ENCODE measurements at places on chromosomes 7 and 10.

DNA sequence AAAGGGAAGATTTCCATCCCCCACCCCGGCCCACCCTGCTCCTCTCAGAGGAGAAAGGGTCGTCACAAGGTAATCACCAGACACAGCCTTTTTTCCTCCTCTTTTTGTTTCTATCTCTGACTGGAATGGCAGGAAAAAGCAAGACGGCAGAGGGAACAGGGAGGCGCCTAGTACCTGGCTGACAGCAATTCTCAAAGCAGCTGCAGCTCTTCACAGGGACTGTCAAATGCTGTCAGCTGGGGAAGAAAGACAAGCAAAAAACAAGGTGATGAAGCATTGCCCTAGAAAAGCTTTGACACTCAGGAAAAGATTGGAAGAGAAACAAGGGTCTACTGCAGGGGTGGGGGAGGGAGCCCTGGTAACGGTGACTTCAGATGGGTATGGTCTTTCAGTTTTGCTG, 52.7 kb downstream of the GNA12 start:
- no peak for DNase-seq

- no peak for DNase-seq
Measured at GRCh38 chr10:58064714-58065528, 202.8 kb downstream of the IPMK start.

DNA sequence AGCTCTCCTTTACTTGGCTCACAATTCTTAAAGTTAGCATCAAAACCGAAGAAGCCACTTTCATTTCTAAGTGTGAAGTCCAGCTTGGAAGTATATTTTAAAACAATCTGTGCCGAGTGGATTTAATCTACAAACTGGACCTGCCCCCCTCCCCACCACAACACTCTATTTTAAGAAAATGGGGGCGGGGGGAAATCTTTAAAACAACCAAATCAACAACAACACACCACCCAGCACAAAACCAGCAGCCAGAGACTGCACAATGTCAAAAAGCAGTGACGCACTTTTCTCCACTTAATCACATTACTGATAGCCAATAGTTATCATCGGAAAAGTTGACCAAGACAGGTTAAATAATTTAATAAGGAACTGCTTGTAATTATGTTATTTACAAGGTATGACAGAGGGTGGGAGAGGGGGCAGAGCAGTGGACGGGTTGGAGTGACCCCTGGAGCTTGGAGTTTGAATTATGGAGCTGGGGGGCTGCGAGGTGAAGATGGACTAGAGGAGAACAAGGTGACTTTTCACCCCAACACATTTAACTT, 2.8 kb downstream of the EBF3 start:
- DNase-seq = no peak

DNA sequence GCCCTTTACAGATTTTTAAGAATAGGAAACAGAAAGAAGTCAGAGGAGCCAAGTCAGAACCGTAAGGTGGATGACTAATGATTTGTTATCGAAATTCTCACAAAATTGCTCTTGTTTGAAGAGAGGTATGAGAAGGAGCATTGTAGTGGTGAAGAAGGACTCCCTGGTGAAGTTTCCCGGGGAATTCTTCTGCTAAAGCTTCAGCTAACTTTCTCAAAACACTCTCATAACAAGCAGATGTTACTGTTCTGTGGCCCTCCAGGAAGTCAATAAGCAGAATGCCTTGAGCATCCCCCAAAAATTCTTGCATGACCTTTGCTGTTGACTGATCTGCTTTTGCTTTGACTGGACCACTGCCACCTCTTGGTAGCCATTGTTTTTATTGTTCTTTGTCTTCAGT, 152.9 kb downstream of the HGF start:
- DNase-seq = no peak

- no peak for DNase-seq
Measured at GRCh38 chr10:75655791-75656451, 224.5 kb downstream of the LRMDA start.

DNA sequence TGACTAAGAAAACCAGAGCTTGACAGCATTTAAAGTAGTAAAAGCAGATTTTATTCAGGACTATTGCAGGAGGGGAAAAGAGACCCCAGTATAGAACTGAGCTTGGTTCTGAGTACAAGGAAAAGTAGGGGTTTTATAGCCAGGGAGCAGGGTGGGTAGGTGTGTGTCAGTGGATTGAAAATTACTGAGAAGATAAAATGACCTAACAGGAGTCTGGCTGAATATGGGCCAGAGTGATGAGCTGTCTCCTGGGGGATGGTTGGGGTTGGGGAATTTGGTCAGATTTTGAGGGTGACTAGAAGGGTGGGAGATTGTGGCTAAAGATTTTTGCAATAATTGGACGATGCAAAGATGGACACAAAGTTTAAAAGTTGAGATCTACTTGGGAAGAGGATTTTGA, 114.0 kb downstream of the ST7 start:
- DNase-seq = no peak

- DNase-seq = no peak
Measured at GRCh38 chr10:104028146-104028545, 57.5 kb downstream of the COL17A1 start.

Measured in NCI-H2107 (cell line).